ENCODE measurements at places on chromosomes 16 and 17.

DNA sequence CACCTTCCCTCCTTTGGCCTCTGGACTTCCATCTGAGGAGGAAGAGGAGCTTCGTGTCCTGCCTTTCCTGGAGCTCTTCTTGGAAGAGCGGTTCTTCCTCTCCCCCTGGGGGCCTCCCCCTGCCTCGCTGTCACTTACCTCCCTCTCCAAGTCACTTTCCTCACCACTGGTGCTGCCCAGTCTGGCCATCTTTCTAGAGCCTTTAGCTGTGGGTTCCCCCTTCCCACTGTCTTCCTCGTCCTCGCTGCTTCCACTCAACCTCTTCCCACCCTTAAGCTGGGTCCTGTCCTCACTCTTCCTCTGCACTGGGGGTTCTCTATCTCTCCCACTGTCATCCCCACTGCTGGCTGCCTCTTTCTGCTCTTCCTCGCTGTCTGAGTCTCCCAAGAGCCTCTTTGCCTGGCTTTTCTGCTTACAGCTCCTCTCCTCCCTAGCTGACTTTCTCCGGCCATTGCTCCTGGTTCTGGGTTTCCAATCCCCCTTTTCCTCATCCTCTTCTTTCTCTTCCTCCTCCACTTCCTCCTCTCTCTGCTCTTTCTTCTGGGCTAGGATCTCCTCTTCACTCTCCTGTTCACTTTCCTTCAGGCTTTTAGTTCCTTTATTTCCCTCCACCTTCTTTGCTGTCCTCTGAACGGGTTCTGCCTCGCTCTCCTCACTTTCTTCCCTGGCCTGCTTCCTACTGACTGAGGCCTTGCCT is 1.4 kb downstream of the HIRIP3 start:
- DNase-seq: no peak

DNA sequence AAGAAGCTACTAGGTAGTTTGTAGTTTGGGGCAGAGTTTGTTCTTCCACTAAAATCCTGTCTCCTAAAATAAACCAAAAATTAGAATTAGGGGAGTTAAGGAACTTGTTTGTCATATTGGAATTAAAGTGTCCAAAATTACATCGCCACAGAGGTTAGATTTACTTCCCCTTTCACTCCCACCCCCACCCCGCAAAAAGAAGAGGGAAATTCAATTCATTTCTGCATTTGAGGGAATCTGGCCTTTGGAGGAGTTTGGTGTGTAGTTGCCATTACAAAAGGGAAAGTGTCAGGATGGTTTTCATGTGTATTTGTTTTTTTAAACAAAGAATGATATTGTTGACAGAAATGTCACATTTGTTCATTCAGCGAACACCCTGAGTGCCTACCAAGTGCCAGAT is 5.8 kb downstream of the TMEM97 start:
- DNase-seq: no peak

GRCh38 chr16:12447556-12447955 is 356.1 kb downstream of the CPPED1 start:
- no peak for DNase-seq

GRCh38 chr17:16272111-16272840 is 55.3 kb downstream of the PIGL start:
- DNase-seq: no peak

- DNase-seq: no peak
These were observed 61.4 kb downstream of the TMEM100 start for GRCh38 chr17:55661256-55661758.

DNA sequence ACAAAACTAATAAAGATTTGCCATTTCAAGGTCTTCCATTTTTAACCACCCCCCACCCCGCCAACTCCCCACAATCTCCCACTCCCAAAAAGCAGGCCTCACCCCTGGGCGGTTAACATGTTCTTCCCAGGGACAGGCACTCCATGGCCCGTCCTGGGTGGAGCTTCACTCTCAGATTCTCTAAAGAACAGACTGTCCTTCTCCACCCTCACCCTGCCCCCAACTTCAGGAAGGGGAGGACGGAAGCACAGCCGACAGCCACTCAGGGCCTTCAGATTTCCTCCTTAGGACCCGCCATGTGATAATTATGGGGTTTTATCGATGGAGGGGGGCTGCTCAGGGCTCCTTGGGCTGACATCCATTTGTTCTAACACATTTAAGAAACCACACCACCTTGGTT is 61.9 kb downstream of the ZFHX3 start:
- DNase-seq: no peak

DNA sequence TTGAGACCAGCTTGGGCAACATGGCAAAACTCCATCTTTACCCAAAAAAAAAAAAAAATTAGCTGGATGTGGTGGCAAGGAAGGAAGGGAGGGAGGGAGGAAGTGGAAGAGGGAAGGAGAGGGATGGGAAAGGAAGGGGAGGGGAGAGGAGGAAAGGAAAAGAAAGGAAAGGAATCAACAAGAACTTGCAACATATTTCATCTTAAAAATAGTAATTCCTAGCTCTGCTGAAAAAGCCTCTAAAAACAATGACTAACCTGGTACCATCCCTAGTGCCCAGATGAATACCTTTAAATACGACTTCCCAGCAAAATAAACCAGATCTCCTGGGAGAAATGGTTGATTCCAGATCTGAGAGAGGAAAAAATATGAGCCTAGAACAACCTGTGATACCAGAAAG is 27.1 kb upstream of the MNT start:
- no peak for DNase-seq

DNA sequence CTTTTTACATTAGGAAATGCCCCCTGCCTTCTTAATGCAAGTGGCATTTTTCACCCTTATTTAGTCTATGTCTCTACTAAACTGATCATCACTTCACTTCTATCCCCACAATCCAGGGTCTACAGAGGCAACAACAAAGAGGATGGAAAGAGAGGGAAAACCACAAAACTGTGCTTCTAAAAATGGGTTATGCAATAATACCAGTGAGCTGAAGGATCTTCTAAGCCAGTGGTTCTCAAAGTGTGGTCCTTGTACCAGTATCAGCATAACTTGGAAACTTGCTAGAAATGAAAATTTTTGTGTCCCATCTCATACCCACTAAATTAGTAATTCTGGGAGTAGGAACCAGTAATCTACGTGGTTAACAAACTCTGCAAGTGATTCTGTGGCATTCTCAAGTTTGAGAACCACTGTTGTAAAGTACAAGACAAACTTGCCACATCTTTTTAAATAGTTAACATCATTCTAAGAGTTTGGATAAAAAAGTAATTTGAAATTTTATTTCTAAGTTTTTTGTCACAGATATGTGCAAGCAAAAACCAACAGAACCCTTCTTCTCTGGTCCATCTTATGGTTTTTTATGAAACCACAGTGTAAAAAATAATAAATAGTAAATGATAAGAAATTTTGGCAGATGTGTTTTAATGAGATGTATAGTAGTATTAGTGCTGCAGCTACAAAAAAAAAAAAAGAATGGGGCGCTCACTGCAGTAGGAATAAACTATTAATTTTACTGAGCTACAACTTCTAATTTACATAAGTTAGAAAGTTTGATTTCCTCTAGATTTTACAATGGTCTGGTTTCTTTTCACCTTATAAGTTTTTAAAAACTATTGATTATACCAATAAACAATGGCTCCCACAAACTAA is 16.2 kb downstream of the CDC27 start:
- no peak for DNase-seq
